Forelimb muscle (tissue), 1 donor: ENCODE measurements at places on chromosomes 1 and 21. TPM values are rescaled to one million over a fixed set of nuclear protein-coding genes. Genes with fewer than 3 reads are reported as not detected.

OR6N1 gene
- polyA plus RNA-seq = not detected

S100A2 gene
- polyA plus RNA-seq = 2.0 TPM

UBQLN4 gene
- 47.5 TPM for polyA plus RNA-seq

TMCO4 gene
- polyA plus RNA-seq = 3.0 TPM

C1orf185 gene
- not detected for polyA plus RNA-seq

DNALI1 gene
- 8.7 TPM for polyA plus RNA-seq

CD244 gene
- polyA plus RNA-seq = 0.16 TPM

PIGM gene
- polyA plus RNA-seq = 5.2 TPM

FCRL6 gene
- polyA plus RNA-seq = 0.34 TPM

ATAD3A gene
- polyA plus RNA-seq = 16.7 TPM

PDC gene
- 0.54 TPM for polyA plus RNA-seq

HES3 gene
- polyA plus RNA-seq = not detected

HMGCS2 gene
- polyA plus RNA-seq = not detected

ASCL5 gene
- polyA plus RNA-seq = 0.32 TPM

DCST2 gene
- 0.63 TPM for polyA plus RNA-seq

VCAM1 gene
- polyA plus RNA-seq = 8.7 TPM

NBPF1 gene
- 150 TPM for polyA plus RNA-seq

BEND5 gene
- polyA plus RNA-seq = 10.3 TPM

RHBDL2 gene
- polyA plus RNA-seq = 0.53 TPM

ADAM30 gene
- polyA plus RNA-seq = not detected

RERE gene
- 72.2 TPM for polyA plus RNA-seq

SLC16A4 gene
- polyA plus RNA-seq = 9.9 TPM

TEX50 gene
- polyA plus RNA-seq = not detected

EDARADD gene
- 0.32 TPM for polyA plus RNA-seq

UBIAD1 gene
- 13.9 TPM for polyA plus RNA-seq

IL12RB2 gene
- 1.0 TPM for polyA plus RNA-seq

TOMM40L gene
- polyA plus RNA-seq = 9.8 TPM

PDZK1 gene
- 0.87 TPM for polyA plus RNA-seq

PRRX1 gene
- polyA plus RNA-seq = 167 TPM

OR2M5 gene
- polyA plus RNA-seq = not detected

LPAR3 gene
- 0.11 TPM for polyA plus RNA-seq

DIRAS3 gene
- polyA plus RNA-seq = 5.4 TPM

TMPRSS15 gene
- 1.4 TPM for polyA plus RNA-seq

PLA2G2D gene
- polyA plus RNA-seq = 0.05 TPM

KCNJ9 gene
- polyA plus RNA-seq = 0.10 TPM

LSS gene
- 32.0 TPM for polyA plus RNA-seq

CD101 gene
- polyA plus RNA-seq = 4.3 TPM

RAB25 gene
- polyA plus RNA-seq = not detected

SPATA21 gene
- not detected for polyA plus RNA-seq
